SK-N-SH (cell line): ENCODE measurements at places on chromosomes 12 and 14. TPM values are rescaled to one million over a fixed set of nuclear protein-coding genes. Genes with fewer than 3 reads are reported as not detected.

- DNase-seq, result no peak
Observed at GRCh38 chr14:64279704-64280668, 14.2 kb downstream of the ESR2 start.

DNA sequence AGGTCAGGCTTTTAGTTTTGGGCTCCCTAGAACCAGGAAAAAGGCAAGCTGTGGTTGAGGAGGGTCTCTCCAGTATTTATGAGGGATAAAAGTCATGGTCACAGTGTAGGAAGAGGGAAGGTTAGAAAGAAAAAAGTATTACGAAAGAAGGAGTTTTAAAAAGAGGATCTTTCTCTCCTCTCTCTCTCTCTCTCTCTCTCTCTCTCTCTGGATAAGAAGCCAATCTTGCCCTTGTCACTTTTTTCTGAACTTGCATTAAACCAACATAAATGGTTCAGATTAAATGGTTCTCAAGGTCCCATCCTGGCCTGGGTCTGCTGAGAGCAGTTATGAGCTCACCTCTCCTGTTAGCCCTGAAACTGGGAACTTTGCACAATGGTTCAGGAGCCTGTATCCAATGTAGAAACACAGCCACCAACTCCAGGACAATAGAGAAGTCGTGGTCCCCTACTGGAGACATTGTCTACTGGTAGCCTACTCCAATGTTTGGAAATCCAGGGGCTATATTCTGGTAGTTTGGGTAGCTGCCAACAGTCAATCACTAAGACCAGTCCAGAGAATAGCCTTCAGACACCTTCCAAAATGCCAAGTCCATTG, 131.9 kb downstream of the DAD1 start:
- no peak for DNase-seq

DNA sequence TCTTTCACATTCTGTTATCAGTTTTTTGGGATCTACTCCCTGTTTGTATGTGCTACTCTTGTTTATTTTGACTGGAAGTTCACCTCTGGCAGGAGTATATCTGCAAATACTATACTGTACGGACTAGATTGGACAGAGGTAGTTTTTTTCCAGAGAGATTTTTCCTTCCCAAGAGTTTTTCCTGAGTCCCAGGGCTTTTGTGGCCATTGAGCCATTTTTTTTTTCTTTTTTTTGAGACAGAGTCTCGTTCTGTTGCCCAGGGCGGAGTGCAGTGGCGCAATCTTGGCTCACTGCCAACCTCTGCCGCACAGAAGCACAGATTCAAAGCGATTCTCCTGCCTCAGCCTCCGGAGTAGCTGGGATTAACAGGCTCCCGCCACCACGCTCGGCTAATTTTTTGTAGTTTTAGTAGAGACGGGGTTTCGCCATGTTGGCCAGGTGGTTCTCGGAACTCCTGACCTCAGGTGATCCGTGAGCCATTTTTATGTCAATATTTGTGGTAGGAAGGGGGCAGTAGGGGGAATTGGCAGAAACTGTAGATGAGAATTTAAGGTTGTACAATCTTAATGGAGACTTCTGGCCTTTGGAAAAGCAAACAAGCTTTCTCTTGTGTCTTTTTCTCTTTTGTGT, 19.4 kb downstream of the KTN1 start:
- no peak for DNase-seq

- DNase-seq, result no peak
Observed at GRCh38 chr14:56081139-56081538, 37.1 kb upstream of the PELI2 start.

DNA sequence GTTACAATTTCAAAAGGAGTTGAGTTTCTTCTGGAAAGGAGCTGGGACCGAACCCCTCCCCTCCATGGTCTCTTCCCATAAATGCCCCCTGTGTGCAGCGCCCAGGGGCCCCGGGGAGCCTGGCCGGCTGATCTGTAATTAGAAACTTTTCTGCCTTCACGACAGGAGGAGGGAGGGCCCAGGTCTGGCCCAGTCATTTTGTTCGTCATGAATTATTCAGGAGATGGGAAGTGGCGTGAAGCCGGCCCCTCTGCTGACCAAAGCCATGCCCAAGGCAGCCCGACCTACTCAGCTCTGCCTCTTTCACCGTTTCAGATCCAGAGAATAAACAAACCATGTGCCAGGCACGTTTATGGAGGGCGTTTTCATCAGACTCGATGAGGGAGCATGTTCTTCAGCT, 33.3 kb upstream of the MSI1 start:
- peak; percentile 39 for DNase-seq

DNA sequence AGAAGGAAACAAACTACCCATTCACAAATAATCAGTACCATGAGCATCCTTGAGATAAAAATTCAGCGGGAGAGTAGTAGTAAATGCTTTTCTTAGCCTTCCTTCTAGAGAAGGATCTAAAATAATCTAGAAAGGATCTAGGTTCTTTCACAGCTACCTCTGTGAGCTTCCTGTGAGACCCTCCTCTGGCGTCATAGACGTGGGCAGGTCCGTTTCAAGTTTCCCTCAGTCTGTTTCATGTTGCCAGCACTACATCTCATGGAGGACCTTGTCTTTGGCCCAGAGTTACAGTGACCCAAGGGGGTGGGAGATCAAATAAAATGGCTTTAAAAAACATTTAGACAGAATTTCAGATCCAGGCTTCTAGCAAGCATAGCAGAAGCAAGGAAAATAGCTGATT, 13.6 kb downstream of the DAAM1 start:
- no peak for DNase-seq

- peak; percentile 24 for DNase-seq
Observed at GRCh38 chr14:51294951-51295525, 55.0 kb downstream of the TMX1 start.

Gene NEUROD4
- polyA plus RNA-seq, result not detected in 2 replicates

Gene GARIN6
- not detected in 2 replicates for polyA plus RNA-seq
